Left ventricle myocardium inferior (tissue), 1 donor: ENCODE measurements at places on chromosomes 1 and 21. TPM values are rescaled to one million over a fixed set of nuclear protein-coding genes. Genes with fewer than 3 reads are reported as not detected.

GRCh38 chr1:49339043-49339442, 562.4 kb upstream of the BEND5 start:
- DNase-seq = no peak

DNA sequence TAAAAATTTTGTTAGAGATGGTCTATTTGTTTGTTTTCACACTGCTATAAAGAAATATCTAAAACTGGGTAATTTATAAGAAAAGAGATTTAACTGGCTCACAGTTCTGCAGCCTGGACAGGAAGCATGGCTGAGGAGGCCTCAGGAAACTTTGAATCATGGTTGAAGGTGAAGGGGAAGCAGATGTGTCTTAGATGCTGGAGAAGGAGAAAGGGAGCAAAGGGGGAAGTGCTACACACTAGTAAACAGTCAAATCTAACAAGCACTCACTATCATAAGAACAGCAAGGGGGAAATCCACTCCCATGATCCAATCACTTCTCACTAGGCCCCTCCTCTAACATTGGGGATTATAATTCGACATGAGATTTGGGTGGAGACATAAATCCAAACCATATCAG, 76.8 kb upstream of the COL24A1 start:
- DNase-seq = no peak

DNA sequence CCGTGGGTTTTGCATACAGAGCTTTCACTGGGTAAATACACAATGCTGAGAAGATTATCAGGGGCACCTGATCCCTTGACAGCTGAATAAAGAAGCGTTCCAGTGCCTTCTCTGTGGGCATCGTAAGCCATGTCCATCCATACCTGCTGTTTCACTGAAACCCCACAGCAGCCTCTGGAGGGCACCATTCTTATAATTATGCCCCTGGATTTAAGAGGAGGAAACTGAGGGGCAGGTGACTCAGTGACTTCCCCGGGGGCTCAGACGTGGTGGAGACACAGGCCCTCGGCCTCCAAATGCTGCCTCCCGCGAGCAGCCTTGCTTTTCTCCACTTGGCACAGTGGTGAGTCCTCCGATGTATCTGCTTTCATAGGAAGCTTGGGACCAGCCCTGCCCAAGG, 56.7 kb downstream of the B3GALT5 start:
- no peak for DNase-seq

Gene NPL
- total RNA-seq = 5.3 TPM

Gene C1orf87
- total RNA-seq = not detected

- no peak for DNase-seq
Observed at GRCh38 chr1:13687151-13687715, 12.8 kb upstream of the PRDM2 start.

Gene P3R3URF
- total RNA-seq = not detected
